NCI-H510A treated with DMSO at 0.1 percent for 48 hours (cell line): ENCODE measurements at places on chromosomes 5 and 9.

GRCh38 chr9:93406371-93406770 is 45.1 kb upstream of the FAM120A start:
- DNase-seq: no peak

DNA sequence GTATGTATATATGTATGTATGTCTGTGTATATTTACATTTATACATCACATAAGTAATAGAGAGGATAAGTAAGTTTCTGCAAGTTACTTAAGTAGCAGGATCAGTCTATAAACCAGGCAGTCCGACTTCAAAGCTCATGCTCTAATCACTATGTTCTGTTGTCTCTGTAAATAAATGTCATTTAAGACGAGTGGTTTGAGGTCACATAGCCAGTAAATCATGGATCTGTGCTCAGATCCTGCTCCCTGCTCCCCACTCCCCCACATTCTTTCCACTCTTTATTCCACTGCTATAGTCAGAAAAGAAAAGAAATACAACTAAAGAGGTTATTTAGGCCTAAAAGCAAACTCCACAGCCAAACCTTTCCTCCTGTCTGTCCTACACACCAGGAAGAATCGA is 90.4 kb downstream of the SERINC5 start:
- no peak for DNase-seq

- DNase-seq: no peak
Observed at GRCh38 chr5:107365320-107366109, 305.2 kb downstream of the EFNA5 start.

- DNase-seq: no peak
Observed at GRCh38 chr5:11878814-11879213, 25.4 kb downstream of the CTNND2 start.

- DNase-seq: no peak
Observed at GRCh38 chr5:161022151-161022550, 170.1 kb upstream of the ATP10B start.

GRCh38 chr9:76703270-76703669 is 61.0 kb upstream of the PCA3 start:
- no peak for DNase-seq

DNA sequence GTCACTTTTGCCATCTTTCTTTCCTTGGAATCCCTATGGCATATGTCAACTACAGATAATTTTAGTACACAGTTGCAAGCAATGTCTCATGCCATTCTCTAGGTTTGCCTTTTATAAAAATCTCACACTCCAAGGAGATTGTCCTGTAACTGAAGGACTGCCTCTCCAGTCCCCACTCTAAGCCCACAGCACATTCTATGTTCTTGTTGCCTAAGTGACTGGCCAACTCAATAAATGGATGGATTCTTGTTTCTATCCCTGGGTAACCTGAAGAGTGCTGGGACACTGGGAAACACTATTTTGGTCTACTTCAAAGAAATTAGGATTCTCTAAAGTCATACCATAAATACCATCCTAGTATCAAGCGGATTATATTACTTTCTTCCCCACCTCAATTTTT is 145.0 kb downstream of the PLCXD3 start:
- DNase-seq: no peak

- no peak for DNase-seq
Observed at GRCh38 chr5:157648275-157648990, 3.8 kb downstream of the SOX30 start.

GRCh38 chr5:94793113-94793815 is 174.8 kb downstream of the SLF1 start:
- DNase-seq: no peak

GRCh38 chr5:10453545-10453944 is 11.9 kb downstream of the ROPN1L start:
- peak; percentile 31 for DNase-seq

DNA sequence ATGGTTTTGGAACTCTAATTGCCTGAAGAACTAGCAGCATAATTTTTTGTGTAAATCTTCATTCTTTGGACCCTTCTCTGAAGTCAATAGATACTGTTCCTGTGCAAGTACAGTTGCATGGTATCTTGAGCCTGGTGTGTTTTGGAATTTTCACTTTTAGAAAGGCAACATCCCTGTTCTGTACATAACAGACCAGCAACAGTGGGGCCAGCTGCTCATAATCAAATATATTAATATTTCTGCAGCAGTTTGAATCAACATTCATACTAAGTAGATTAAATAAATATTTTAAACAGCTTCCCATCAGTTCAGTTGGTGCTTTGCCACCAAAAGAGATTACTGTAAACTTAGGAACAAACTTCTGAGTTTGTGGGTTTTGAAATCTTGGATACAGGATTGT is 97.9 kb downstream of the CD180 start:
- no peak for DNase-seq

DNA sequence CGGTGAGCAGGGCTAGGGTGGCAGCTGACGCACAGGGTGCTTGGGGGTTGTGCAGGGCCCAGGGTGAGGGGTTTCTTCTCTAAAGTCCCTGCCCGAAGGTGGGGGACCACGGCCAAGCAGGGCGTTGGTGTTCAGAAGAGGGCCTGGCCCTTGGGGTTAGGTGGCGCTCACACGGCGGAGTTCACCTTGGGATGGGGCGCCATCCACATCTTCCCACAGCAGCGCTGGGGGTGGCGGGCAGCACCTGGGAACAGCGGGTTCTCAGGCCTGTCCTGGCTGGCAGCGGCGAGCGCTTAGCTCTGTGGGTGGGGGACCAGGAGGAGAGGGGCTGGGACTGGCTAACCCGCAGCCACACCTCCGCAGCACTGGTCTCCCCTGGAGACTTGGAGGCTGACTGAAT is 6.1 kb downstream of the GPSM1 start:
- DNase-seq: no peak

- DNase-seq: no peak
Observed at GRCh38 chr9:38445154-38446043, 21.1 kb upstream of the IGFBPL1 start.

- DNase-seq: no peak
Observed at GRCh38 chr5:107223066-107223465, 447.7 kb downstream of the EFNA5 start.

DNA sequence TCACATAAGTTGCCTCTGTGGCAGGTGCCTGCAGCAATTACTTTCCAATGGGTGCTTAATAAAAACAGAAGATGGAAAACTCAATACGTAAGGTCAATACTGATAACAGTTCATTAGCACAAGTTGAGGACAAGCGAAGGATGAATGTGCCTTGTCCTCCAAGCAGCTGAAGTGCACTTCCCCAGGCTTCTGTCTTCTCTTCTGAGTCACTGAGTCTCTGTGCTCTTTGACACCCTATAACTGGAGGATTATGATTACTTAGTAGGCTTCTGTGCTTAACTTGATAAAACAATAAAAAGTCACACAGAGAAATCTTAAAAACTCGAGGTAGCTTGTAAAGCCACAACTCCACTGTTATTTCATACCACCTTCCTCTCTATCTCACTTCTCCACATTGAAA is 216.6 kb upstream of the ADCY2 start:
- DNase-seq: no peak

DNA sequence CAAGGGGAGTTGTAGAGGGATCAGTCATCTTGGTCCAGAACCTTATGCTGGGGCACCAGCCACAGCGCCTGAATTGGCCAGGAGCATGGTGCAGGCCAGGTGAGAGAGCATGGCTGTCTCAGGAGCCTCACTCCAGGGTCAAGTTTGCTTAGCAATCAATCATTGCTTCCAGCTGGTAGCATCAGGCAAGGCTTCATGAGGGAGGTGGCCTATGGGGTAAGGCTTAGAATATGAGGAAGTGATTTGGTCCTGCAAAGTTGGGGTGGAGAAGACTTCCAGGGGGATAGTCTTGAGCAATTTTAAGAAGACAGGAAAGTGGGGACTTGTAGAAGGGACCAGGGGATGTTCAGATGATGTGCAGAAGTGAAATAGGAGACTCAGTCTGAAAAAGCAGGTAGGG is 53.9 kb upstream of the PITX1 start:
- DNase-seq: no peak

DNA sequence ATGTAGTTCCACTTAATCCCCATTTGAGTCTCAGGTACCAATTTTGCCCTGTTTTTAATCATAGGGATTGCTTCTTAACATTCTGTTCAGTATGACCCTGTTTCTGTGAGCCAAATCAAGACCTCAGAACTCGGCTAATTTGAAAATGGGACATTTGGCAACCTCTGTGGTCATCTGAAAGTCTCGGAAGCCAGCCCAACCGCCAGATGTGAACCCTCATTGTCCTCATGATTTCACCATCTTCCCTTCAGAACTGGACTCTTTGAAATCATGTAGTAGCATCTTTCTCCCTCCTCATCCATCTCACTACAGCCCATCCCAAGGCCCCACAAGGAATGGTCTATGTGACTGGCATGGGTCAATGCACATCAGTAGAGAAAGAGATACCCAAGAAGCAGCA is 88.9 kb downstream of the S1PR3 start:
- DNase-seq: no peak

GRCh38 chr5:157596487-157596886 is 20.9 kb upstream of the ADAM19 start:
- DNase-seq: no peak

DNA sequence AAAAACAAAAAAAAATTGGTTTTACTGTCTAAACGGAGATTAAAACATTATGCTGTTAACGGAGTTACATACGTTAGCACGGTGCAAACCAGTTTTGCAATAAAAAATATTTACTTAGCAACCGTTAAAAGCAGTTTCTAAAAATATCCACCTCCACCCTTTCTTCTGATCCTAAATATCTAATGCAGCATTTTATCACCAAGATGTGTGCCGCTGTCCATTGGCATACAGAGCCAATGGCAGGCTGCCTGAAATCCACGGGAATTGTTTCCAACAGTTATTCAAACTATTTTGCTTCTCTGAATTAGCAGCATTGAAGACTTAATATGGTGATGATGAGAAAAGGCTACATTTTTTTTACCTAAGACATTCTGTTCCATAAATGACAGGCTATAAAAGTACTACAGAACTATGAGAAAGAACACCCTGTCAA is 61.6 kb downstream of the CSNK1A1 start:
- no peak for DNase-seq

- no peak for DNase-seq
Observed at GRCh38 chr5:55356896-55357295, 49.1 kb downstream of the MTREX start.

DNA sequence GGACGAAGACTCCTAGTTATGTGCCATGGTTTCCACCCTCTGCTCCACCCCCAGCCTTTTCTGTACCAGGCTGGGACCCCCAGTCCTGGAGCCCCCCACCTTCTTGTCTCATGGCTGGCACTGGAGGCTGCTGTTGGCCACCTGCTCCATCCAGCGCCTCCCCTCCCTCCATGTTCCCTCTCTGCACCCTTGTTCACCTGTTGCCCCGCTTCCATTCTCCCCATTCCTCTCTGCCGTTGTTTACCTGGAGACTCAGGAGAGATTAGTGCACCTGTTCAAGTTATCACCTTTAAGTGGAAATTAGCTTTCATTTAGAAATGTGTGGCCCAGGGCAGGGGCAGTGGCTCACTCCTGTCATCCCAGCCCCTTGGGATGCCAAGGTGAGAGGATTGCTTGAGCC is 7.2 kb downstream of the NTMT1 start:
- DNase-seq: no peak

DNA sequence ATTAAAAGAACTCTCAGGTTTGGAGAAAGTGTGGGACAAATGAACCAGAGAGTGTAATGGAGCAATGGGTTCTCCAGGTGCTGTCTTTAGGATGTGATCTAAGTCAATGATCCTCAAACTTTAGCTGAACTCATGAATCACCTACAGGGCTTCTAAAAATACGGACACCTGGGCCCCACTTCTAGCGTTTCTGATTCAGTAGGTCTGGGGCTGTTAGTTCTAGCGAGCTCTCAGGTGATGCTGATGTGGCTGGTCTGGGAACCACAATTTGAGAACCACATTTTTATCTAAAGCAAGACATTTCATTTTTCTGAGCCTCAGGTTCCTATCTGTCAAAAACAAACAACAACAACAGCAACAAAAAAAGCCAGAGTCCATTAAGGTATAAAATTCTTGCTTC is 35.1 kb upstream of the PCA3 start:
- DNase-seq: peak; percentile 47

DNA sequence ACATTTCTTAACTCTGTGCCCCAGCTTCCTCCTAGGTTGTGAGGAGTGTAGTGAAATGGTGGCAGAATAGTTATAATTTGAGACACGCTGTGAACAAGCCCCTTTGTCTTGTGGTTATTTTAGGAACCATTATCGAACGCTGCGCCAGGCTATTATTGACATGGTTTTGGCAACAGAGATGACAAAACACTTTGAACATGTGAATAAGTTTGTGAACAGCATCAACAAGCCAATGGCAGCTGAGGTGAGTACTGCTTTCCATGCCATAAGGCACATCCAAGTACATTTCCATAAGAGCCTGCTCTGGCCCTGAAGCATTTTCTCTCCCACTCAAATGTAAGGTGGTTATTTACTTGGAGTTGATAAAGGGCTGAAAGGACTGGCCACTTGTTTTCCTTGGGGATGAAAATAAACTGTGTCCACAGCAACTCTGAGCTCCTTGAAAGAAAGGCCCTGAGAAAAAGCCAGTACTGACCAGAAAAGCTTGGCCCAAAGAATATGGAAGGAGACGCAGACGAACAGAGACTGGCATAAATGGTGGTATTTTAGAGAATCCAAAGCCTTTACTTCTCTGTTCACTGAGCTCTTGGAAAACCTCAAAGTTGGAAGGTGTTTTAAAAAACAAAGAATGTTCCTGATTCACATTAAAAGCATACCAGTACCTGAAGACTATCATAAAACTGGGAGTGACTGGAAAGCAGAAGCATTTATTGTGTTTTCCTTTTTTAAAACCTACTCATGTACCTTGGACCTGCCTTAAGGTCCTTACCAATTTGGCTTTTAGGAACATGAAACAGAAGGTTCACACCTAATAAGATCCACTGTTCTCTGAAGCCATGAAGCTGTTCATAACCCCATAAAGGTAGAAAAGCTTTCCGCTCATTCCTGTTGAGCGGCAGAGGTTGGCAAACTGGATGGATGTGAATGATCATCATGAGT is 72.2 kb downstream of the WDR41 start:
- DNase-seq: no peak

- DNase-seq: no peak
Observed at GRCh38 chr5:78540335-78541085, 108.1 kb downstream of the LHFPL2 start.

DNA sequence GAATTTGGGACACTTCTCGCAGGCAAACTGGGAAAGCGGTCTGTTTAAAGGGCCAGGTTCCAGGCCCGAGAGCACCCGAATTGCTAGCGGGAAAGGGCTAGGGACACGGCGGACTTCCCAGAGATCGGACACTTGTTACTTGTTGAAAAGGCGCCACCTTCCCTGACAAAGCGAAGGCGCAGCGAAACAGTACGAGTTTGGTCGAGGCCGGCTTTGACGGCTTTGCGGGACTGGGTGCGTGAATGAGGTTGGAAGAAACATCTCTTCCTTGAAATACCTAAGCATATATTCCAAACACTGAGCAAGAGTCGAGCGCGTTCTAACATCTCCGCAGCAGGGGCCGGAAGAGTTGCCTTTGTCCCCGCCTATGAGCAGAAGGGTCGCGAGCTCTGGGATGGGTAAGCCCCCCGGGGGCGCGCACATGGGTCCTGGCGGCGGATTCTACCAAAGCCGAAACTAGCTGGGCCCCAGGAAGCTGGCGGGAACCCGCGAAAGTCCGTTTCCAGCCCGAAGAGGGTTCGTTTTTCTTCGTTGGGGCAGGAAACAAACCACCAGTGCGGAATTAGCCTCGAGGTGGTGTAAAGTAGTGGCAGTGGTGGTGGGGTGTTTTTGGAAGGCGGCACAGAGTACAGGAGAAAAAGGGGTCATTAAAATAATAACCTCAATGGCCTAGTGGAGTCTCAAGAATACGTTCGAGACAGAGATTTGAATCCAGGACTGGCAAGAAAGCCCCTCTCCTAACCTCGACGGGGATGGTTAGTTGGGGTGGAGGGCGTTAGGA is 1.5 kb downstream of the GDNF start:
- peak; percentile 29 for DNase-seq
